ENCODE measurements at places on chromosomes 1 and 21.

GRCh38 chr1:244180256-244180655 is 129.2 kb downstream of the ZBTB18 start:
- no peak for DNase-seq

GRCh38 chr1:14263225-14263624 is 335.3 kb upstream of the KAZN start:
- DNase-seq: no peak

DNA sequence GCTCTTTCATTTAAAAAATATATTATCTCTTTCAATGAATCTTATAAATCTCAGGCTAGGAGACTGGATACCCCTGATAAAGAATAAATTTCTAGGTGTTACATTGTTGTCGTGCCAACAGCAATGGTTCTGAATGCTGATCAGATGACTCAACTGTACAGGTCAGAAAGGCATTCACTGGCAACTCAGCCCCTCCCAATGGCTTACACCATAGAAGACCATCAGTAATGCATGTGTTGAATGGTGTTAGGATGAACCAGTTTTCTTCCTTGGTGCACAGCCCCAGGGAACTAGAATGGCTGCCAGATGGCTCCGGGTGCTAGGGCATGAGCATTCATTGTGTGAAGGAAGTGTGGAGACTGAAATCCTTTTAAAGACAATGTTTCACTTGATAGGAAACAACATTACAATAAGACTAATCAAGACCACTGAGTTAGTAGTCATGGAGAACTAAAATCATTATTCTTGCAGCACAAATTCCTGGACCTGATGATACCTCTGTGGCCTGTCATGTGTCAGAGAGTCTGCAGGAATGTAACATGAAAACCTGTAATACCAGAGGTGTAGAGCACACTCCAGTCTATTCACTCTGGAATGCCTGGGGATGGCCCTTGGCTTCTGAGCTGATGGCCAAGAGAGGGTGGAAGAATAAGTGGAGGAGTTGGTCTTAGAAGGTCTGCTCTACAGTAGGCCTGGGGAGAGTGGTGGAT is 187.7 kb upstream of the LMO4 start:
- no peak for DNase-seq

GRCh38 chr1:209829716-209830115 is 1.9 kb downstream of the UTP25 start:
- no peak for DNase-seq

DNA sequence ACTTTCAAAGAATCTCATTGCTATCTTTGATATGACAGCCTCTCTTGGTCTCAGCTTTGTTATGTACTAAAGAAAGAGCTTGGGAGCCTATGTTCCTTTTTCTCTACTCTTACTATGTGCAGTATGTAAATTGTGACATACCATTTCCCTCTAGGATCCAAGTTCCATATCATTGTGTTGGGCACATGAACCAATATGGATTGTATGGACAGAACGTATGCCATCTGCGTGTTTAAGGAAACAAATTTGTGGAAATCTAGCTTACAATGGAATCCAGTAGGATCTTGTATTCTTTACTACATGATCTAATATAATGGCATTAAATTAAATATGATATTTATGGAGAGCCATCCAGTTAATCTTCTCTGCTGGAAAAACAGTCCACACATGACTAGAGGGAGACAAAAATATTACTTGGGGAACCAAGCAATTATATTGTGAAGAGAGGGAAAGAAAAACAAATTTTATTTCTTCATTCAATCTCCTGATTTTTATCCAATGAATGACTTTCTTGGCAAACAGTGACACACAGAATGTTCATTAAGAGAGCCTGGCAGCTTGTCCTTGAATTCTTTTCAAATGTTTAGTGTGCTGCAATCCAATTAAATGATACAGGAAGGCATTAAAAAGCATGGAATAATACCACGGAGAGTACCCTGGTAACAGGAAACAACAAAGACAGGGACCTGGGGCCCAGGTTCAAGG is 106.5 kb upstream of the DAB1 start:
- DNase-seq: no peak

DNA sequence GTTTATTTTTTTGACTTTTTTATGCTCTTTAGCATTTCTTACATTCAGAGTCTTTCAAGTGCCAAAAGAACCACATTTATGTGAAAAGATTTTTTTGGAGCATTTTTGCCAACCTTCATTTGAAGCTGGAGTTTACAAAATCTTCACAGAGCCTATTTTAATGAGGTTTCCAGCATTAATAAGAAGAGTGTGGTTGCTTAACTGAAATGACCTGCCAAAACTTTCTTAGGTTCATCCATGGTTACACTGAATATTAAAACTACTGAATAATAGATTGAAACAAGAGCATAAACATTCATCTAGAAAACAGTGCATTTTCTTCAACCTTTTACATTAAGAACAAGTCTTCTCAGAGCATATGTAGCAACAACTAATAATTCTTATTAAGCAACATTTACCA is 672.3 kb upstream of the CXADR start:
- DNase-seq: no peak

- DNase-seq: no peak
These were observed 37.6 kb downstream of the C1orf87 start for GRCh38 chr1:60035921-60036320.

- no peak for DNase-seq
These were observed 33.8 kb upstream of the RIPK4 start for GRCh38 chr21:41800425-41801320.

DNA sequence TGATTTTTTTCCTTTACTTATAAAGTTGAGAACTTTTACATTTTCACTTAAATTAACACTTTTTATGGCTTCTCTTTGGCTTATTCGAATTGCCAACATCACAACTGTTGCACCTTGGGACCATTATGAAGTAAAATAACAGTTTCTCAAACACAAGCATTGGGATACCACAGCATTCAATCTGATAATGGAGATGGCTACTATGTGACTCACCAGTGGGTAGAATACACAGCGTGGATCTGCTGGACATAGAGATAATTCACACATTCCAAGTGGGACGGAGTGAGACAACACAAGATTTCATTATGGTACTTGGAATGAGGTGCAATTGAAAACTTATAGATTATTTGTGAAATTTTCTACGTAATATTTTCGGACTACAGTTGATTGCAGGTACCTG is 68.0 kb downstream of the ADAMTS1 start:
- DNase-seq: no peak

GRCh38 chr1:183251959-183252450 is 65.9 kb downstream of the LAMC2 start:
- no peak for DNase-seq

DNA sequence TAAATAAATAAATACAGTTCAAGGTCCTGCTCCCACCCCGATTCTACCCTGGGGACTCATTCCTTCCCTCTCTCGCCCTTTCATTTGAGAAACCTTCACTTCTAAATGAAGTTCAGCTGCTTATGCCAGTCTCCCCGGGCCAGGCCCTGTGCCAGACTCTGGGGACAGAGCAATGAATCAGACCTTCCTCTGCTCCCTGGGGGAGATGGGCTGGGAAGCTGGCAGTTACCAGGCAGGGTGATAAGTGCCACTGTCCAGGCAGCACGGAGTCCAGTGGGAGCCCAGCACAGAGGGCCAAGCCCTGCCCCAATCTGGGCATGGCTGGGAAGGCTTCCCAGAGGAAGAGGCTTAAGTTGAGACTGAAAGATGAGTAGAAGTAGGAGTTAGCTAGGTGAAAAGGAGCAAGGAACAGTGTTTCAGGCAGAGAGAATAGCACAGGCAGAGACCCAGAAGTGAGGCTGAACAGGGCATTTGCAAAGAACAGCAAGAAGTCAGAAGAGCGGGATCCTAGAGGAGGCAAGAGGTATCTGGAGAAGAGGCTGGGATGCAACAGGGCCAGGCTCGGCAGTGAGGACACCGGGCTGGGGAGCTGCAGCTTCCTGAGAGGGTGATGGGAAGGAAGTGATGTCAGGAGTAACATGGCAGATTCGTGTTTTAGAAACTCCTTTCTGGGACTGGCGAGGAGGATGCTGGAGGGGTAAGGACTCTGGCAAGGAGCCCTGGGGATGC is 13.5 kb downstream of the KCNQ4 start:
- DNase-seq: no peak

DNA sequence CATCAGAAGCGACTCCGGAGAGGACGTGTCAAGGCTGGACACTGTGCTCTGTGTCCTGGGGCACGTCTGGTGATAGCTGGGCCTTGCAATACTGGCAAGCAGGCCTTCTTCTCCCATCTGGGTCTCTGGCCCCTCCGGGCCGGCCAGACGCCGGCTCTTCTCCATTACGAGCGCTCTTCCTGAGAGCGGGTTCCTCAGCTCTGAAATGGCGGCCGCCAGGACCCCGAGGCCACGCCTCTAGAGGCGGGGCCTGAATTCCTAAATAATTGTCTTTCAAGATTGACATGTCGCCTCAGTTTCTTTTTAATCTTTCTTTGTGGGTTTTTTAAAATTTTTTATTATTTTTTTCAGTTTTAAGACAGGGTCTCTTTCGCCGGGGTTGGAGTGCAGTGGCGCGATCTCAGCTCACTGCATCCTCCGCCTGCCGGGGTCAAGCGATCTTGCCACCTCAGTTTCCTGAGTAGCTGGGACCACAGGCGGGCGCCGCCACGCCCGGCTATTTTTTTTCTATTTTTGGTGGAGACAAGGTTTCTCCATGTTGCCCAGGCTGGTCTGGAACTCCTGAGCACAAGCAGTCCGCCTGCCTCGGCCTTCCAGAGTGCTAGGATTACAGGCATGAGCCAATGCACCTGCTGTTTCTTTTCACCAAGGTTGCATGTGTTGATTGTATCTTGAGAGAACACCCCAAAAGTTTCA is 9.2 kb downstream of the RNF2 start:
- no peak for DNase-seq

- DNase-seq: no peak
These were observed 986 bp downstream of the H6PD start for GRCh38 chr1:9235560-9235959.

DNA sequence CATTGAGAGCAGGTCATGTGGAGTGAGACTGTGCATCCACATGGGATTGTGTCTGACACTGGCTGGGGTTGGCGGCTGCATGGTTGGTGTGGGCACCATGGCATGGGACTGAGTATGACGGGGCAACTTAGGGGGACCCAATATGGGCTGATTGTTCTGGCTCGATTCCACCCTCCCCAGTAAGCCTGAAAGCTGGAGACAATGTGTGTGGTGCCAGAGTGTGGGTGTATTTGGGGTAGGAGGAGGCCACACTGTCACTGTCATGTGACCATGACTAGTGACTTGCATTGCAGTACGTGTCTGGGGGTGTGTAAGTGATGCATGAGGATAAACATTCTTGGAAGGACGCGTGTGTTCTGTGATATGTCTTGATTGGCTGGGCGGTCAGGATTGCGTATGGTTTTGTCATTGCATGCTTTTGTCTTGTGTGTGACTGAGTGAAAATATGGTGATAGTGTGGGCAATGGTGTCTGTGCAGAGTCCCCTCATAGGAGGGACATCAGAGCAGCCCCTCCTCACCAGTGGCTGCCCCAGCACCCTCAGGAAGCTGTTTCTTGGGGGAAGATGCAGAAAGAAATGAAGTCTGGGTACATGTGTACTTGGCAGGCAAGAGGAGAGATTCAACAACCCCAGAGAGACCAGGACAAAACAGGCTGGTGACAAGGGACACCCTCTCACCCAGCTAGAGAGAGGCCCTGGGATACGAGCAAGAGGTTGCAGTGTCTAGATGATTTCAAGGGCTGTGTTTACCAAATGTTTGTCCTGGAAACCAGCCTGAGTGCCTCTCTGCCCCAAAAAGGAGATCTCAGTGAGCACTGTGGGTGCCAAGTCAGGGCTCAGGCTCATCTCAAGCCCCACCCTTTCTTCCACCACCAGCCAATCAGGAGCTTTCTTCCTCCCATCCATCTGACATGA is 36.3 kb downstream of the SDC3 start:
- DNase-seq: no peak

- DNase-seq: no peak
These were observed 67.2 kb upstream of the ARHGAP29 start for GRCh38 chr1:94304553-94304952.

DNA sequence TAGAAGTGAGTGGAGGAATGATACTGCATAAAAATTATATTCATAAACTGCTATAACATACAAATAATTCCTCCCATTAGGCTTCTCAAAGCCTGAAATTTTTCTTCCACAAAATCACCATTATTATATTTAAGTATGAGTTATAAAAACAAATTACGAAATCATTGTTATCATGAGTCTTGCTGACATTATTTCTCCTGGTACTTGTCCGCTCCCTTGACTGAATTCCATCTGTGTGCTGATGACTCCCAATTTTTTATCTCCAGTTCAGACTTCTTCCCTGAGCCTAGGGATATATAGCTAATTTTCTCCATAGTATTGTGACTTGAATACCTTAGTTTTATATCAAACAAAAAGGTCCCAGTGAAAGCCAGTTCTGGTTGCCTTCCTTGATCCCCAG is 268.2 kb downstream of the HMCN1 start:
- no peak for DNase-seq

- no peak for DNase-seq
These were observed 115.7 kb upstream of the ATP1A1 start for GRCh38 chr1:116257341-116257767.

DNA sequence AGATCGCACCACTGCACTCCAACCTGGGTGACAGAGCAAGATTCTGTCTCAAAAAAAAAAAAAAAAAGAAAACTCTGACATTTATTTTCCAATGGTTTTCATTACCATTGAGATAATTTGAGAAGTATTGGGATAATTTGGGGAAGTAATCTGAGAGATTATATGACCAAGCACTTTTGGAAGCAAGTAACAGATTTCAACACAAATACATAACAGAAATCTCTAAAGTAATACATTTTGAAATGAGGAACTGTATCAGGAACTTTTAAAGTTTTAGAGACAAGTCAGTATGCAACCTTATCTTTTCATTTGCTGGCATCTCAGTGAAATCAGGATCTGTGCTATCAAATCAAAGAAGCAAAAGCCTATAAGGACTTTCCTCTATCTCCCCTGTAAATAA is 25.4 kb upstream of the SLC16A1 start:
- DNase-seq: no peak
